ENCODE measurements at places on chromosomes 2 and 18. TPM values are rescaled to one million over a fixed set of nuclear protein-coding genes. Genes with fewer than 3 reads are reported as not detected.

C2orf74 gene
- 8.2 TPM for total RNA-seq

SYT4 gene
- total RNA-seq: 1.1 TPM

THAP4 gene
- total RNA-seq: 82.2 TPM

DOK1 gene
- 10.5 TPM for total RNA-seq

LONRF2 gene
- total RNA-seq: 4.3 TPM

INO80D gene
- total RNA-seq: 19.8 TPM

TPRKB gene
- total RNA-seq: 23.7 TPM

CD226 gene
- total RNA-seq: 2.9 TPM

TMEM37 gene
- 25.2 TPM for total RNA-seq

CTAGE1 gene
- total RNA-seq: not detected

NYAP2 gene
- 0.12 TPM for total RNA-seq

ADGRF3 gene
- total RNA-seq: 0.64 TPM

POTEI gene
- 0.06 TPM for total RNA-seq

NEUROD1 gene
- not detected for total RNA-seq

IL18R1 gene
- 4.3 TPM for total RNA-seq

SERPINB13 gene
- not detected for total RNA-seq

MEX3C gene
- total RNA-seq: 43.1 TPM

SLC30A3 gene
- total RNA-seq: 2.2 TPM

UGT1A10 gene
- not detected for total RNA-seq

CPLX4 gene
- total RNA-seq: not detected

R3HDM1 gene
- total RNA-seq: 18.9 TPM

APOB gene
- 0.82 TPM for total RNA-seq

TTLL4 gene
- total RNA-seq: 23.1 TPM

ZC3H15 gene
- 43.0 TPM for total RNA-seq

COL4A3 gene
- total RNA-seq: 44.4 TPM

RAD51AP2 gene
- 0.12 TPM for total RNA-seq

RAB6D gene
- total RNA-seq: not detected

DSC2 gene
- total RNA-seq: 19.8 TPM

All from metanephros (tissue), 2 donors.